NB4 (cell line): ENCODE measurements at places on chromosomes 7 and 10.

GRCh38 chr7:96657347-96658021 is 52.2 kb downstream of the SEM1 start:
- no peak for DNase-seq

- DNase-seq, result no peak
Observed at GRCh38 chr7:84784450-84784849, 402.4 kb downstream of the SEMA3D start.

DNA sequence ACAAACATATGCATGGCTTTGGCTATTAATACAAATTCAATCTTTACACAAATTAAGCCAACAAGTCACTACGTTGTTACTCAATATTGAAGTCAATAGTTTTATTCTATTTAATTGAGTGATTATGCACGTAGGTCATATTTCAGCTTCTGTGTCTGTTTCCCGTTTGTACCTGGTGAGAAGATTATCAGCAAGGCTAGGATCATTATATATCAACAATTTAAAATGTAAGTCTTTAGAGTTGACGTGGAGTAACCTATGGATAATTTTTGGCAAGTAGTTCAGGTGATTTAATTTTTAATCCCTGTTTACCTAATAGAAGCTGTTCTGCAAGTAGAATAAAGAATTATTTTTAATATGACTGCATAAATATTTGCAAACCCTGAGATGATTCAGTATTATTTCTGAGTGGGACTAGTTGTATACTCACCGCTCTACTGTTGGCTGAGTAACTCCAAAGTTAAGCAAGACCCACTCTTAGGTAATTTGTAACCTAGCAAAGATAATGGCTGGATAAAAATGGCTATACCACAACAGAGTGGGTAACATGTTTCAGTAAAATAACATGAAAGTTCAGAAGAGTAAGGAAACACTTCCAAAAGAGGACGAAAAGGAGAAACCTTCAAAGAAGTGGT is 161.0 kb downstream of the HGF start:
- DNase-seq, result no peak

DNA sequence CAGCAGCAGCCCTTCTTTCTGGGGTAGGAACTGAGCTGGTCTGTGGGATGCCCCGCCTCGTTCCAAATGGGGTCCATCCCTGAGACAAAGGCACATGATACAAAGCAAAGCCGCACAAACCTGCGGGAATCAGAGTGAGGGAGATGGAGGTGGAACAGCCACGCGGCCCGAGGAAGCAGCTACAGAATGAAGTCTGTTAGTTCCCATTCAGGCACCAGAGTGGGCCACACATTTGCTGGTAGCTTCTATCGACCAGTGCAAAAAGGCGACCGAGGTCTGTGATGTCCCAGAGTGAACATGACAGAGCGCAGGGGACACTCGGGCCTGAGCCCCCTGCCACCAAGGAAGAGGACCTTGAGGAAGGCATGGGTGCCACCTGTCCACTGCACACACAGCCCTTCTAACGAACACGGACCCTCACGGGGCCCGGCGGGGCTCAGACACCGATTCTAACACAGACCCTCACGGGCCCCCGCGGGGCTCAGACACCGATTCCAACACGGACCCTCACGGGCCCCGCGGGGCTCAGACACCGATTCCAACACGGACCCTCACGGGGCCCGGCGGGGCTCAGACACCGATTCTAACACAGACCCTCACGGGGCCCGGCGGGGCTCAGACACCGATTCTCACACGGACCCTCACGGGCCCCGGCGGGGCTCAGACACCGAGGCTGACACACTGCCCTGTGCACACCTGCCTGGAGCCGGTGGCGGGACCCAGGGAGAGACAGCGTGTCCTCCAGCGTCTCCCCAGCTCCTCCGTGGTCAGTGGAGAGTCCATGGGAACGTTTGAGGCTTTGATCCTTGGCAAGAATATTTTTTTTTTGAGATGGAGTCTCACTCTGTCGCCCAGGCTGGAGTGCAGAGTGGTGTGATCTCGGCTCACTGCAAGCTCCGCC is 32.8 kb upstream of the FAM20C start:
- DNase-seq, result peak; percentile 49

GRCh38 chr10:109259293-109259692 is 664.0 kb downstream of the XPNPEP1 start:
- DNase-seq, result no peak

GRCh38 chr7:131945313-131945911 is 389.0 kb upstream of the PODXL start:
- peak; percentile 67 for DNase-seq

- DNase-seq, result peak; percentile 77
Observed at GRCh38 chr10:62528441-62528840, 154.3 kb downstream of the ZNF365 start.

GRCh38 chr7:156470399-156471320 is 169.9 kb upstream of the RNF32 start:
- no peak for DNase-seq

DNA sequence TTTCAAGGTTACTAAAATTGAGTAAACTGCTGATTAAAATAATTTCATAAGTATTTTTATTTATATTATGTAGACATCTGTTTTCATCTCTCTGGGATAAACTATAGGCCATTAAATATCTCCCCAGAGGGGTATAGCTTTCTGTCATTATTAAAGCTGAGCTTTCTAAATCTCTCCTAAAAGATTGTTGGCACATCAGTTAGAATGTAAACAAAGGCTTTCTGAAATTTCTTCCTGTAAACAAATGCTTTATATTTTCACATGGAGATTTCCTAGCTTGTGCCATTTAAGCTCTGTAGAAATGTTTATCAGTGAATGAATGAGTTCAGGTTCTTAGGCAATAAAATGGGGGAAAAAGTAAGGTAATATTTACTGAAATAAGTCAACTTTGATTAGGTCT is 35.7 kb downstream of the PPP1R9A start:
- no peak for DNase-seq

- peak; percentile 29 for DNase-seq
Observed at GRCh38 chr10:47179291-47179647, 120.7 kb upstream of the GDF10 start.

DNA sequence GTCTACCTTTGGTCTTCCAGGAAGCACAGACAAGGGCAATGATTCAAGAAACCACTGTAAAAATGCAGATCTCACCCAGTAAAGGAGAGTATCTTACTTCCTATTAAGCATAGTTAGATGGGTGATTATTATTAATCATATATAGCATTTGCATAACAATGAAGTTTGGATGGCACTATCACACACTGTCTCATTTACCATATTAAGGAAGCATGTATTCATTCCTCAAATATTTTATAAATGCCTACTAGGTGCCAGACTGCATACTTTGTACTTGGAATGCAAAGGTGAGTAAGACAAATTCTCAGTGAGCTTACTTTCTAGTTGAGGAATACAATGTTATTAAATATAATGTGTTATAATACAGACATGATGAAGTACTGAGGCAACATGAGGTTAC is 53.9 kb upstream of the SKAP2 start:
- DNase-seq, result no peak

- DNase-seq, result peak; percentile 64
Observed at GRCh38 chr7:43758822-43759683, 573 bp downstream of the BLVRA start.

DNA sequence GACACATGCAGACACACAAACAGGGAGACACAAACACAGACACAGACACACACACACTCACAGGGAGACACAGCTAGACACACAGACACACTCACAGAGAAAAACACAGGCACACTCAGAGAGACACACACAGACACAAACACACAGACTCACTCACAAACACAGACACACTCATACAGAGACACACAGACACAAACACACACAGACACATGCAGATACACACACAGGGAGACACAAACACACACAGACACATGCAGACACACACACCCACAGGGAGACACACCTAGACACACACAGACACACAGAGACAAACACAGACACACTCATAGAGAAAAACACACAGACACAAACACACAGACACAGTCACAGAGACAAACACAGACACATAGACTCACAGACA is 67.9 kb downstream of the ADARB2 start:
- DNase-seq, result no peak

GRCh38 chr7:69982197-69982596 is 383.9 kb downstream of the AUTS2 start:
- DNase-seq, result no peak

- DNase-seq, result no peak
Observed at GRCh38 chr7:7808156-7808555, 89.7 kb upstream of the RPA3 start.

DNA sequence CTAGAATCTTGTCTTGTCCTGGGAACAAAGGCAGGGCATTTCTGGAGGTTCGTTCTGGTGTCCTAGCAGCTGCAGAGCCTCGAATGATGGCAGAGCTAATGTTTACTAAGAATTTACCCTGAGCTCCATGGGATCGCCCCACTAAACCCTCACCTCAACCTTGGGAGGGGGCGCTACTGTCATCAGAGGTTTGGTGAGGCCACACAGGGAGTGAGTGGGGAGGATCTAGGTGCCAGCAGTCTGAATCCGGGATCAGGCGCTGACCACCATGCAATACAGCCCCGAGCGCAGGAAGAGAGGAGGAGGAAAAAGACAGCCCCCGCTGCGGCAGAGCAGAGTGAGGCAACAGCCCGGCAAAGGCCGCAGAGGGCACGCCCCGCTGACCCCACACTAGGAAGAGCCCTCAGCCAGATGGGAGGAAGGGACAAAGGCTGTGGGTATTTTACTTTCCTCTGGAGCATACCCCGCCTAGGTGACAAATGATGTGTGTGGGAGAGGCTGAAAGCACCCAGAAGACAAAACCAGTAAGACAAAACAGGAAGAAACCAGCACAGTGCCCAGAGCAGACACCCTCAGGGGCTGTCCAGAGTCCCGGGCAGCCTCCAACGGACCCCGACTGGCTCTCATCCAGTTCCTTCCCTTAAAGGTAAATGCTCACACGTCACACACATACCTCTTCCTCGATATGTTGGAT is 103.5 kb downstream of the FAM53B start:
- peak; percentile 97 for DNase-seq

- DNase-seq, result no peak
Observed at GRCh38 chr7:73652541-73652949, 15.1 kb upstream of the VPS37D start.

GRCh38 chr7:68965351-68965750 is 632.9 kb upstream of the AUTS2 start:
- no peak for DNase-seq

DNA sequence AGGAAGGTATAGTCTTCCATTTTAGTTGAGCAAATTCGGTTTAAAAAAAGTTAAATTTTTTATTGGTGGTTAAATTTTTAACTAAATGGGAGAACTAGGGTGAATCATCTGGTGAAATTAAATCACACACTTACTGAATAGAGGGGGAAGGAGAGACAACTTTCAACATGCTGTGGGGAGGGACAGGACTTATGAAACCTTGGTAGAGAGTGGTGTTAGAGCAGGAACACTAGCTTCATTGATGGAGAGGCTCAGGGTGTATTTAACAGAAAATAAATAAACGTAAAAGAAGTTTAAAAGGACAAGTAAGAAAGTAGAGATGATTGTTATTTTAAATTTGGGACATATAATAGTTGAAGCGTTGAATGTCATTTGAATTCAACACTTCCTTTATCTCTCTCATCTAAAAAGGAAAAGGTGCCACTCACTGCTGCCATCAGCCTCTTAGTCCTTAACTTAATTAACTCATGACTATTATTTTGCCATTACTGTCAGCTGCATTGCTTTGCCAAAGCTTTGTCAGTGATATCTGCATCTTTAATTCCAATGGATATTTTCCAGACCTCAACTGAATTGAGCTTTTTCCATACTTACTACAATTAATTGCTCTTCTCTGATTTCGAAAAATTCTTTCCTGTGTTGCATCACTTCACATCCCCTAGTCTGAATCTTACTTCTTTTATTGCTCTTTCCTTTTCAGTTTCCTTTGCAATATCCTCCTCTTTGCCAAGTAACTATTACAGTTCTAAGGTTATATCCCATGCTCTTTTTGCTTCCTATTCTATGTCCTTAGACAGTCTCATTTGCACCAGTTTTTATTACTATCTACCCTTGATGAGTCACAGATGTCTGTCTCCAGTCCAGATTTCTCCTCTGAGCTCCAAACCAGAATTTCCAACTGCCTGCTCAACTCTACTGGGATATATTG is 71.7 kb downstream of the GNAT3 start:
- peak; percentile 11 for DNase-seq

DNA sequence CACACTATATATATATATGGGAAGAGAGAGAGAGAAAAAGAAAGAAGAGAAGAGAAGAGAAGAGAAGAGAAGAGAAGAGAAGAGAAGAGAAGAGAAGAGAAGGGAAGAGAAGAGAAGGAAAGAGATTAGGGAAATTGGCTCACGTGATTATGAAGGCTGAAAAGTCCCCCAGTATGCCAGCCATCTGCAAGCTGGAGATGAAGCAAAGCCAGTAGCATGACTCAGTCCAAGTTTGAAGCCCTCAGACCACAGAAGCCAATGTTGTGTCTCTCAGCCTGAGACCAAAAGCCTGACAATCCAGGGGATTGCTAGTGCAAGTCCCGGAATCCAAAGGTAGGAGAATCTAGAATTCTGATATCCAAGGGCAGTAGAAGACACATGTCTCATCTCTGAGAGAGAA is 206.3 kb upstream of the PRSS1 start:
- DNase-seq, result peak; percentile 38

- peak; percentile 95 for DNase-seq
Observed at GRCh38 chr10:73879296-73880173, 5.2 kb upstream of the CAMK2G start.

DNA sequence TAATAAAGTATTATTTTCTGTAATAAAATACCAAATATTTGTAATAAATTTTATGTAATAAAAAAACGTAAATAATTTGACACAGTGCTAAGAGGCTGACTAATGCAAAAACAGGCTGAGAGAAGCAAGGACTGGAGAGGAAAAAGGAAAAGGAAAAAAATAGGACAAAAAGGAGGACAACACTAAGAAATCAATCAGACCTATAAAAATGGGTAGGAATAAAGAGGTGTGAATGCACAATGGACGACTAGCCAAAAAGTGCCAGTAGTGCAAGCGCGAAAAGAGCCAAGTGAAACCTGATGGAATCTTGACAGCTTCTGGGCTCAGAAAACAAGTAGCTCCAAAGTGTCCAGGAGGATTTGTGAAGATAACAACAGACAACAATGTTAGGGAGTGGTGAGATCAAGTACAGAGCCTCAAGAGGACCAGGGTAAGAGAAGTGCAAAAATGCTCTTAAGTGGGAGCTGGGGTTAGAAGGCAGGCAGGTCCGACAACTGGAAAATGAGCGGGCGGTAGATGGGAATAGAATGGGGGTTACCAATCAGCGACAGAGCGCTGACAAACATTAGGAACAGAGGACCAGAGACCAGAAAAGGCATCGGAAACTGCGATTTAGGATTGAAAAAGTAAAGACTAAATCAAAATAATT is 1.2 kb downstream of the BRAF start:
- peak; percentile 34 for DNase-seq

DNA sequence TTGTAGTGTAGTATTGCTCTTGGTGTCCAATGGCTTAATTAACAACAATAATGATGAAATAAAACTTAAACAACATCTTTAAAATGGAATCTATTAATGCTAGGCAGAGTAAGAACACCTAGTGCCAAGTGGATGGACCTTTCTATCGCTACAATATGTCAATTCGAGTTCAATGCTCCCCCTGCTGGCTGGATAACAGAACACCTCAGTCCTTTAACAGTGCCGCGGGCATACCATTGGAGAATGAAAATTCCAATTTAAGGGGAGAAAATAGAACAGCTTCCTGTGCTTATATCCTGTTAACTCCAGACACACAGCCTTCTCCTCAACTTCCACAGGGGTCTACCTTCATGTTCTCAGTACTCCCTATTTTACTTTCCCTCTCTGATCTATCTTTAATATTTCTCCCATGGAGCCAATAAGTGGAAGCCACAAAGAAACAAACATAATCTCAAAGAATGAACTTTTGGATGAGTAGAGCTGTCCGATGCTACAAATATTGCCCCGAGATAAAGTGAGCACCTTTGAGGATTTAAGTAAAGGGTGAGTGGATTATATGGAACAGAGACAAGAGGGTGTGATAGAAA is 41.4 kb downstream of the COL1A2 start:
- DNase-seq, result peak; percentile 68
